ENCODE measurements at places on chromosomes 11 and 22.

DNA sequence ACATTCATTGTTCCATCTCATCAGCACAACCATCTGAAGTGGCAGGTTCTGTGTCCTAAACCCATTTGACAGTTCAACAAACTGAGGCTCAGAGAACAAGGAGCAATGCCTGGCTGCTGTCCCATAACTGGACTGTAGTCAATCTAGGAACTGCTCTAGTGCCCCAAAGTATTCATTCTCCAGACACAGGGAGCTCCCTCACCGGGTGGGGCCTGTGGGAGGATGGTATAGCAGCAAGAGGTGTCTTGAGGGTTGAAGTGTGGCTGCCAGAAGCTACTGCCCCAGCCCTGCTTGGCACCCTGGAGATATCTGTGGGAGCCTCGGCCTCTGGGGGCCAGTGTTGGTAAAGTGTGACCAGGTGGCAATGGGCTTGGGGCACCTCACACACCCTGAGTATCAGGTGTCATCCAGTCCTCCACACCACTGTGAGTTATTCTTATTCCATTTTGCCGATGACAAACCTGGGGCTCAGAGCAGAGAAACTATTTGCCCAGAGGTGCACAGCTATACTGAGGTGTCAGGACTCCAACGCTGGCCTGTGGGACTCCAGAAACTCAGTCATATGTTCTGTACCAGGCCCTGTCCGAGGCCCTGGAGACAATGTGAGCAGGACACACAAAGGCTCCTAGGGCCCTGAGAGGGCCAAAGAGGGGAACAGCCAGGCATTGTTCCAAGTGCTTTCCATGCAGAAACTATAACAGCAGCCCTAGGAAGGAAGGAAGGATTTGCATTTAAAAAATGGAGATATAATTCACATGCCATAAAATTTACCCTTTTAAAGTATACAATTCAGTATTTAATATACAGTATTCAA, 46.0 kb upstream of the KLHL35 start:
- no peak for DNase-seq

DNA sequence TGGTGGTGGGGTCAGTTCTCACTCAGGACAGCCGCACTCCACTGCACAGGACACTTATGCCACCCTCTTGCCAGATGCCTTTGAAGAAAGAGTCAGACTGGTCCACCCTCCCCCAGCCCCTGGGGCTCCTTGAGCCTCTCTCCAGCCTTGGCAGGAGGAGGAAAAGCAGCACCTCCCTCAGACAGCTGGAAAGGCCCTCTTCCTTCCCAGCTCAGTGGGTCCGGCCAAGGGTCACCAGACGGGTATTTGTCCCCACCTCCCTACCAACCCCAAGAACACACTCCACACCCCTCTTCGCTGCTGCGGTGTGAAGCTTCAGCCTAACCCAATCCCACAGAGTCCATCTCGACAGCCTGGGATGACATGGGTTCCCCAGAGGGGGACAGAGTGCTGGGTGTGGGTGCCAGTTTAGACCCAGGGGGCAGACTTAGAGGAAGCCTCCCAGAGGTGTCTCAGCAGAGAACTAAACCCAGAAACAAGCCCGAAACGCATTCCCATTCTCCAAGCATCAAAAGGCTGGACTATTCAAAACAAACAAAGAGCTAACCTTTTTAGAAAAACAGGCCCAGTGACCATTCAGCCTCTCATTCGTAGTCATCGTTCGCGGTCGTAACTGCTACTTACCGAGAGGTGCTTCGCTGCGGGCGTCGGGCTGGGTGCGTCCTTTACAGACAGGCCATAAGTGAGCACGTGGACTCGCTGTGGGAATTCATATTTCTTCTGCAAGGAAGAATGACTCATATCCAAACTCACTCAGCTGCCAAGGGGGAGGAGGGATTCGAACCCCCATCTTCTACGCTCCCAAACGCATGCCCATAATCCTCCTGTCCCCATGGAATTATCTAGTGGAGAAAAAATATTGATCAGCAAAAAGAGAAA, 57.5 kb upstream of the ANO1 start:
- no peak for DNase-seq

DNA sequence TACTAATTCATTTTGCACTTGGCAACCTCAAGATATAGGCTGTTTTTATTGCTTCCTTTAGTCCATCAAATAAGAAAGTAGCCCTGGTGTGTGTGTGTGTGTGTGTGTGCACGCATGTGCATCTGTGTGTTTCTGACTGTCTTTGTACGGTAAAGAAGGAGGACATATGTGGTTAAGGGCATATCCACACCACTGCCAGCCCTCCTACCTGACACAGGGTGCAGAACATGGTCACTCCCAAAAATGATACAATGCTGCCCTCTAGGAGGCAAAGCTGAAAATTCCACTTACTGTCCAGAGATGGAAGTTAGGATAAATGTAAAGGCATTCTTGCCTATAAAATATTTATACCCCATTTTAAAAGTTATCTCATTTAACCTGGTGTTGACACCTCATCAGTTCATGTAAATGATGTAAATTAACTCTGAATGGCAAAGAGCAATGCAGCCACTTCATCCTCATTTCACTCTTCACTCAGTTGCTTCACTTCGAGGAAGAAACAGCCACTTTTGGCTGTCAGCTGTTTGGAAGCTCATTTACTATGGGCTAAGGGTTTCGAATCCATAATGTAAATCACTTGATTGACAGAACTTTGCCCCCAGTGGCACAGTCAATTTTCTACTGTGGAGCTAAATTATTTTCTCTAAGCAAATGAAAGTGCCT, 83.1 kb upstream of the MTNR1B start:
- DNase-seq, result peak; percentile 58

DNA sequence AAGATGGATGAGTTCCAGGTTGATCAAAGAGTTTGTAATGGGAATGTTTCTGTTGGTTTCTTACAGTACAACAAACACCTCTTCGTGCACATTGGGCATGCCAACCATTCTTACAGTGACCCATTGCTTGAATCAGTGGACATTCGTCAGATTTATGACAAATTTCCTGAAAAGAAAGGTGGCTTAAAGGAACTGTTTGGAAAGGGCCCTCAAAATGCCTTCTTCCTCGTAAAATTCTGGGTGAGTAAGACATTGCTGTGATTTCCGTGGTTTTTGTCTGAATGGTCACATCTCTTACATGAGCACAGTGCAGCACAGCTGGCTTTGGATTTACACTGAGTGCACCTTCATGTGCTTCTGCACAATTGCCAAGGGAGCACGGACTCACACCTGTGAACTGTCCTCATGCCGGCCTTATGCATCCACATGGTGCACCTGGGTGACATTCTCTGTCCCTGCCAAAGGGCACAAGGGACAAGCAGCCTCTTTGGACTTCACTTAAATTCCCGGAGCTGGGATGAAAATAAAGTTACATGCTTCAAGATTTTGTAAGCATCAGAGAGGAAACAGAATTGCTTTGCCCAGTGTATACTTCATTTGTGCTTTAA, 107.1 kb upstream of the RASSF10 start:
- DNase-seq, result no peak

DNA sequence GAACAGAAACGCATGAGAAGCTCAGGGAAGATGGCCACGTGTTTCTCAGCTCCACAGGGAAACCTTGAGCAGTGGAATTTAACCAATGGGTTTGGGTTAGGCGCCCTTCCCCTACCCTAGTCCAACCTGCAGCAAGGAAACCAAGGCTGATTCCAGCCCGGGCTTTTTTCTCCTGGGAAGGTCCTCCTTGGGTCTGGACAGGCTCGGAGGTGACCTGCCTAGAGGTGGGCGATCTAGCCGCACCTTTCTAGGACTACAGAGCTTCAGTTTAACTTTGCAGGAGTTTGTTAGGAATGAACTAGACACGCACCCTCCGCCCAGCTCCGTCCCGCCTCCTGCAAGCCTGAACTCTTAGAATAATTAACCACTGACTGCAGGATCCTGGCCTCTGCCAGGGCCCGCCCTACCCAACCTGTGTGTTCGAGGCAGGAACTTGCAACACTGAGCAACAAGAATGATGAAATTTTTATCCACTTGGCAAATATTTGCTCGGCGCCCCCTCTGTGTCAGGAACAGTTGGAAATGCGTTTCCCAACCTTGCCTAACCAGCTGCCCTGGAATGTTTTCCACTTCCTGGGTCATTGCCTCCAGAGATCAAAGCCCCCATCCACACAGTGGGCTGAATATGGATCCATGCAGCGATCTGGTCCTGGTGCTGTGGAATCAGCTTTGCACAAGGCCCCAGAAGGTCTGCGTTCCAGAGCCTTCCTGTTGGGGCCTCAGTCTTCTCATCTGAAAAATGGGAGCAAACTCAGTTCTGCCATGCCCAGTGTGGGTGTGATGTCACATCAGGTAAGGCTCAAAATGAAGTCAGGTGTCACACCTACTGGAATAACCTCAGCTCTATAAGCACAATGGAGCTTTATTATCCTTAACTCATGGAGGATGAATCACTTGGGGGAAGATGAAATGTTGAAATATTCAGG, 13.3 kb downstream of the MPST start:
- DNase-seq, result no peak
